ENCODE measurements at places on chromosomes 7 and 10.

DNA sequence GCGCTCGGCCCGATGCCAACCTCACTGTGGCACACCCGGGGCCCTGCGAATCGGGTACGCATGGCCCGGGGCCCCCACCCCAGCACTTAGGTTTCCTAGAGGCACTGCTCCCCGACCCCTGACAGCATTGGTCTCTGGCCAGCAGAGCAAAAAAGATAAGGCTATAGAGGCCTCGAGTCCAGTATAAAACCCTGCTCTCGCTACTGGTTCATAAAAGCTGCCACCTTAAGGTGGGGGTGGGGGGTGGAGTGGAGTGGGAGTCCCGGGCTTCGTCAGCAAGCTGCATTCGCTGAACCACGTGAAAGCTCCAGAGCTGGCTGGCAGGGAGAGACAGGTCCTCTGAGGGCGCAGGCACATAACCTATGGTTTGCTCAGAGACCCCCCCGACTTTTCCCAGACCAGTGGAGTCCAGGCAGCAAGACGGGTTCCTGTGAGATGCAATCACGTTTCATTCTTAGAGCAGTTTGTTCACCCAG, 1.3 kb downstream of the KAZALD1 start:
- no peak for DNase-seq

DNA sequence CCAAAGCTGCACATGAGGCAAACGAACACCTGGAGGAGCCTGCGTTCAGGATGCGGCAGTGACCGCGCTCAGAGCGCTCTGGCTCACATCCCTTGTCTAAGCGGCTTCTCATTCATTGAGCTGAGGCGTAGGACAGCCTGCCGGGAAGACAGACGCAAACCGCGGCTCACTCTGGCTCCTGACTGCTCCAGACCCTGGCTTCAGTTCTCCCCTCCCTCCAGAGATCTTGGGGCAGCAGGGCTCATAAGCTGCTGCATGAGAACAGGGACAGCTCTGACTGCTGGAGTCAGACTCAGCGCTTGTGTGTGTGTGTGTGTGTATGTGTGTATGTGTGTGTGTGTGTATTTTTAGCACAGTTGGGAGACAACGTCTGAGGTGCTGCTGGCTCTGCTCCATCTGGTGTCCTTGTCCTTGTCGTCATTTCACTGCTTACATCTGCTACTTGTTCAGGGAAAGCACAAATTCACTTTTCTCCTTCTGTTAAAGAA, 15.8 kb upstream of the LYZL2 start:
- DNase-seq: peak; percentile 18

- DNase-seq: peak; percentile 52
Observed at GRCh38 chr10:133260895-133261725, 15.6 kb downstream of the ADAM8 start.

- no peak for DNase-seq
Observed at GRCh38 chr10:15605740-15606369, 113.9 kb downstream of the ITGA8 start.

GRCh38 chr7:47627580-47628283, 45.8 kb upstream of the TNS3 start:
- no peak for DNase-seq

Measured in large intestine (tissue), 12 donors.